ENCODE measurements at places on chromosomes 4 and X. TPM values are rescaled to one million over a fixed set of nuclear protein-coding genes. Genes with fewer than 3 reads are reported as not detected.
A peak's percentile ranks its signal among the peaks of the same experiment; 100 is the strongest.

Gene AKAP4
- not detected for total RNA-seq

Gene ANK2
- 0.69 TPM for total RNA-seq

Gene TMEM271
- total RNA-seq = not detected

Gene CT45A5
- not detected for total RNA-seq

Gene PRSS12
- total RNA-seq = not detected

Gene SLIT2
- total RNA-seq = not detected

GRCh38 chrX:95057341-95057740 lies 1383.3 kb downstream of the FAM133A start:
- no peaks in the 10 kb centered on the region for H3K27me3 ChIP-seq
- H3K4me1 ChIP-seq = no peaks in the 10 kb centered on the region
- DNase-seq = no peak
- H3K36me3 ChIP-seq = no peaks in the 10 kb centered on the region
- no peak overlapping the region for H3K4me3 ChIP-seq
- H3K27ac ChIP-seq = no peak overlapping the region

DNA sequence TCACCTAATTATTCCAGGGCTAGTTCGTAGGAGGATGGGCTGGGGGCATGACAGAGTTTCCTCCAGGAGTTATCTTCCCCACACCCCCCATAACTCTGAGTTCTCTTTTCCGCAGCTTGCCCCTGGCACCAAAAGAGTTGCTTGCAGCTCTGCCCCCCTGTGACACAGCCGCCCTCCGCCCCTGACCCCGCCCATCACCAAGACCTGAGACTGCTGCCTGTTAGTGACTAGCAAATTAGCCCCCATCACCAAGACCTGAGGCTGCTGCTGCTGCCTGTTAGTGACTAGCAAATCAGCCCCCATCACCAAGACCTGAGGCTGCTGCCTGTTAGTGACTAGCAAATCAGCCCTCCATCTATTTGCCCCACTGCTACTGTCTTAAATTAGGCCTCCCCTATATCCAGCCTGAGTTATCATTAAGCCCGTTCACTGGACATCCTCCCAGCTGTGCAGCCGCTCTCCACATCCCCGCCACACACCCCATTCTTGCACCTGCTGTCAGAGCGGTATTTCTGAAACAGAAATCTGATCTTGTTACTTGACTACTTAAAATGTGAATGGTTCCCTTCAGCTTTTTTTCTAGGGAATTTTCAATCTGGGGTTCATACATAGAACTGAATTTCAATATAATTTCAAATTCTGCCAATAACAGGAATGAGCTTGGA lies 1.5 kb upstream of the PAPSS1 start:
- peaks cover 2% of the 10 kb centered on the region for H3K36me3 ChIP-seq
- no peaks in the 10 kb centered on the region for H3K27me3 ChIP-seq
- peak; percentile 48 for DNase-seq
- peak overlapping the region; percentile 90 for H3K4me3 ChIP-seq
- H3K4me1 ChIP-seq = peaks cover 24% of the 10 kb centered on the region

- no peaks in the 10 kb centered on the region for H3K27me3 ChIP-seq
- H3K4me3 ChIP-seq = peak overlapping the region; percentile 90
- DNase-seq = peak; percentile 34
- H3K4me1 ChIP-seq = peaks cover 84% of the 10 kb centered on the region
Observed at GRCh38 chr4:40227284-40227683, 30.5 kb downstream of the RHOH start.

DNA sequence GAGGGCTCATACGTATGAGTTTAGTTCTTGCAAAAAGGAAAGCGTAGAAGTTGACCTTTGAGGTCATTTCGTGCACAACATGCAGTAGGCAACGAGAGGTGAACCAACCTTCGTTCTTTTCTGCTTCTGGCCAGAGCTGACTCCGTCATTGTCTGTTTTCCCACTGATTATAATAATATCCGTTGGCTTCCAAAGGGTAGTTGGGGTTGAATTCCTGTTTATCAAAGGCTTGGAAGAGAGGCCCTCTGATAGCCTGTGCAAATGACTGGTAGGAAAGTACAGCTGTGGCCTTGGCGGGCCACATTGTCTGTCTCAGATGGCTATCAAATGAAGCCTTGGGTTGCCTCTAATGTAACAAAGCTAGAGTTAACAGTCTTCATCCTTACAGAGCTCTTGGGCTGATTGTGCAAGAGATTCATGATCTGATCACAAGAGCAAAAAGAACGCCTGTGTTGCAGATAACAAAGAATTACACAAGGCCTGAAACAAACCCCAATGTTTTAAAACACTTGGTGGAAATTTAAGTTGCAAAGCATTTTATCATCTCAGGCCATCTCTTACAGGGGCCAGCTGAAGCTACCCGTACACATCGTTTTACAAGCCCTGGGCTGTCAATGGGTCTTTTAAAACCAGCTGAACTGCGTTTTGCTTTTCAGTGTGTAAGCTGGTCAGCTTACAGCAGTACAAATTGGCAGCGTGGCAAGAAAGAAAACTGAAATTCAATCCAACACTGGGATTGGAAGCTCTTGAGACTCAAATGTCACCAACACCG lies 46.1 kb upstream of the FAM9C start:
- peaks cover 62% of the 10 kb centered on the region for H3K4me1 ChIP-seq
- H3K4me3 ChIP-seq = peak overlapping the region; percentile 66
- no peaks in the 10 kb centered on the region for H3K27me3 ChIP-seq

DNA sequence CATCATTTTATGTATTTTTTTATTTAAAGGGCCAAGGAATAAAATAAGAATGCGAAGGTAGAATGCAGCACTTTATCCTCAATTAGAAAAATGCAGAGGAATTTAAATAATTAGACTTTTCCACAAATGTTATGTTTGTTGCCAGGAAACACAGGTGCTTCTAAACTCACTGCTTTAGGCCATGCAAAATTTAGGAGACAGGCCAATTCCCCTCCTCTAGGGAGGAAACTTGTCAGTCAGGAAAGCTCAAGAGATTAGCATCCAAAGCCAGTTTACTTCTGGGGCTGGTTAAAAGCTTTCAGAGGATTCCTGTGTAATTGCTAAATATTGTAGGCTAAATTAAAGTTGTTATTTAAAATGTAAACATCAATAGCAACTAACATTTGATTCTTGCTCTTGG lies 124.5 kb downstream of the DMD start:
- DNase-seq = no peak
- no peaks in the 10 kb centered on the region for H3K27me3 ChIP-seq
- no peak overlapping the region for H3K27ac ChIP-seq
- H3K4me1 ChIP-seq = no peaks in the 10 kb centered on the region
- no peaks in the 10 kb centered on the region for H3K36me3 ChIP-seq

DNA sequence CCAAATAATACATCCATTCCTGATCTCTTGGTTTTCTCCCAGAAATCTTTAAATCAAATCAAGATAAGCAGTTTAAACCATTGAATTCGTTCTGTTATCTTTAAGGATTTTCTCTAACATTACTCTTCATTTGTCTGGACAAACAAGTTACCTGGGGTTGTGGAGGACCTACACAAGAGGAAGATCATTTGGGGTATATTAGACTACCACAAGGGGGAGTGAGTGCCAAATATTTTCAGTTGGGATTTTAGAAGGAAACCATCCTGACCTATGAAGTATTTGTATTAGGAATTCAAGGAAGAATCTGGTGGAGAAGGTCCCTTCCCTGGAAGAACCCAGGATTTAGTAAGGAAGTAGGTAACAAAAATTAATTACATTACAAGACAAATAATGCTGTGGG lies 12.0 kb upstream of the DCHS2 start:
- H3K4me1 ChIP-seq = no peaks in the 10 kb centered on the region

- DNase-seq = no peak
- H3K36me3 ChIP-seq = peaks cover 3% of the 10 kb centered on the region
- peaks cover 32% of the 10 kb centered on the region for H3K4me1 ChIP-seq
Observed at GRCh38 chr4:95155759-95156451, 392.9 kb downstream of the UNC5C start.

- no peaks in the 10 kb centered on the region for H3K36me3 ChIP-seq
- DNase-seq = no peak
- H3K4me3 ChIP-seq = no peak overlapping the region
Observed at GRCh38 chrX:33133320-33133719, 78.0 kb downstream of the DMD start.

DNA sequence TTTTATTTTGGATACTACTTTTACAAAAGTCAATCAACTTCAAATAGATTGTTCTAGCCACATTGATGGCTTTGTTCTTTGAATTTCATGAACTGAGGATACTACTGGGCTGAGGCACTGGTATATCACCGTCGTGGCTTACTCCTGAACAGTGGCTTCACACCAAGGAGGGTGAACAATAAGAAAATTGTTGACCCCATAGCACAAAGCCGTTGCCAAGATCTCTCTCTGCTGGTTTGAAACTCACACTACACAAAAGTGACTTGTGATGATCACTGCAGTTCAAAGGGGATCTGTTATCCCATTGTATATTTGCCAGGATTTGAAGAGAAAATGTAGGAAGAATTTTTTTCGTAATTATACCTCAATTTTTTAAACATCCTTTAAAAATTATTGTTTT lies 119.6 kb downstream of the PDLIM5 start:
- H3K4me3 ChIP-seq = no peak overlapping the region
- H3K27me3 ChIP-seq = no peaks in the 10 kb centered on the region
- H3K4me1 ChIP-seq = peaks cover 9% of the 10 kb centered on the region
- peaks cover 7% of the 10 kb centered on the region for H3K36me3 ChIP-seq

GRCh38 chrX:101485212-101485949 lies at the start of gene ARMCX4:
ARMCX4 (plus strand) TSS chrX:101485456; CDS start chrX:101488590, 3,134 bp downstream.
- H3K36me3 ChIP-seq = no peaks in the 10 kb centered on the region
- peak within 1 kb of the TSS; percentile 24 for H3K27ac ChIP-seq
- peaks cover 3% of the 10 kb centered on the region for H3K27me3 ChIP-seq
- peak within 1 kb of the TSS; percentile 84 for H3K4me3 ChIP-seq
- peak; percentile 30 for DNase-seq

DNA sequence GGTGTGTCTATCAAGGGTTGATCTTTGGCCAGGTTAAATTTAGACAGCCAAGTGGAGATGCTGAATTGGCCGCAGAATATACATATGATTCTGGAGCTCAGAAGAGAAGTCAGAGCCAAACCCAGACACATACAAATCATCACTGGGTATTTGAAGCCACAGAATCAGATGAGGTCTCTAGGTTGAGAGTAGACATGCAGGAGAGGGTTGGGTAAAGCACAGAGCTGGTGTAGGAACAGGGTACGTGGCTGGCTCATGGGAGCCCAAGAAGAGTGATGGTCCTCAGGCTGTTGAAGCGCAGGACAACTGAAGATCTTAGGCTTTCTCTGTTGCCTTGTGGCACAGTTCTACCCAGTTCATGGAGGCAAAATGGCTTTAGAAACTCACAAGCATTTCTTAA lies 37.7 kb downstream of the ADAMTS3 start:
- H3K27me3 ChIP-seq = no peaks in the 10 kb centered on the region
- DNase-seq = no peak
- no peaks in the 10 kb centered on the region for H3K36me3 ChIP-seq
- no peaks in the 10 kb centered on the region for H3K4me1 ChIP-seq

GRCh38 chrX:64805683-64806082 lies 170.6 kb downstream of the ZC4H2 start:
- no peaks in the 10 kb centered on the region for H3K27me3 ChIP-seq
- peaks cover 4% of the 10 kb centered on the region for H3K36me3 ChIP-seq
- peak overlapping the region; percentile 4 for H3K27ac ChIP-seq
- peaks cover 3% of the 10 kb centered on the region for H3K4me1 ChIP-seq
- H3K4me3 ChIP-seq = no peak overlapping the region
- DNase-seq = no peak
